ENCODE measurements at places on chromosomes 2 and 18.

- no peak for ATAC-seq
Observed at GRCh38 chr18:76765649-76766048, 56.7 kb upstream of the ZNF236 start.

DNA sequence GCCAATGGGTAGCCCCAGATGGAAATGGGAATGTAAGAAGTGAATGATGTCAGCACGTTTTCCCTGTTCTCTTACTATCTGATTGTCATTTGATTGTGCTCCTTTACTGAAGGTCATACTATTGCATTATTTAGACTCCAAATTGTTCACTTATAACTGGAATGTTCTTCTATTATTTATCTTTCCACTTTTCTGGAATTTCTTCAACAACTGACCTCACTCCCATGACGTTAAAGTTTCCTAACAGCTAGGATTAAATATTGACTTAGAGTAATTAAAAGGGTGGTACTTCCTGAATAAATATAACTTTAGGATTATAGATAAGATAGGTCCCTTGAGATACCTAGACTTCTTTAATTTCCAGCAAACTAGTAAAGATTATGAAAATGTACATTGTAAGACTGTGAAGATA, 10.9 kb upstream of the GULP1 start:
- ATAC-seq = no peak

- ATAC-seq = no peak
Observed at GRCh38 chr2:180910831-180911665, 69.4 kb upstream of the UBE2E3 start.

DNA sequence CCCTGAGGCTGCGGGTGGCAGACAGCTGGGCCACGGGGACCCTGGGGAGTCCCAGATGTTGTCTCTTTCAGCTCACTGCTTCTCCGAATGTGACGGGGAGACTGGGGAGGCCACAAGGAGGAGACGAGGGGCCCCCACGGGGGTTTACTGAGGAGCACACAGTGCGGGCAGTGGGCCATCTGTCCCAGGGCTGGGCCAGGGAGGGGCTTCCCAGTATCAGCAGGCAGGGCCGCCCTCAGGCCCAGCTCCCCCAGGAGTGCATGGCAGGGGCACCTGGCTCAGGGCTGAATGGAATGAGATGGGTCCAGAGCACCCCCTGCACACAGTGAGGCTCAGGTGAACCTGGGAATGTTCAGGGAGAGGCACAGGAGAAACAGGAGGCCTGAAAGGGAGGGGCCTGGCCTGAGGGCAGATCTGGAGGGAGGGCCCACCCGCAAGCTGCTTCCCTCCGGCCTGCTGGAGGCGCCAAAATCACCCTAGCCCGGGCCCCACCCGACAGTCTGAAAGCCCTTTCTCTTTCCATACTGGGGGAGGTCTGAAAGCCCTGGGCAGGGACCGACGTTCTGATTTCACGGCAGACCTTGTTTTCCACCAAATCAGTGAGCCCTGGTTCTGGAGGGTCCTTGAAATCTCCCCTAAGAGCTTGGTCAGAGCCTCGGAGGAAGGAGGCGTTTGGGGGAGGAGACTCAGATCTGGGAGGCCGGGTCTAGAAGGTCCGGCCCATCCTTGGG, 35.5 kb upstream of the PTMA start:
- peak; percentile 17 for ATAC-seq

- ATAC-seq = no peak
Observed at GRCh38 chr18:13378150-13378549, 159.6 kb downstream of the LDLRAD4 start.

DNA sequence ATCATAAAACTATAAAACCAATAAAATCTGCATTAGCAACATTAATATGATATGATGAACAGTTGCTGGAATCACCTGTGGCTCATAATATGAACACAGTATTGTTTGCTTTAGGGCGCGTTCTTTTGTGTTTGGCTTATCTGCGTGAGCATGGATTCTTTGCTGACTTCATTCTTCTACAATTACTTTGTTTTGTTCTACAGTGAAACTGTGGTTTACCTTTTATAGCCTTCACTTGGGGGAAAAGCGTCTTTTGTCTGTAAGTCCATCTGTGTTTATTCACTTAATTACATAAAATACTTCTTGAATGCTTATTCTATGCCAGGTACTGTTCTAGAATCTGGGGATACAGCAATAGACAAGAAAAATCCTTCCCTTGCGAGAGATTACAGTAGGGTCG, 74.0 kb upstream of the SEC11C start:
- no peak for ATAC-seq

- ATAC-seq = no peak
Observed at GRCh38 chr2:220708366-220708765, 863.7 kb downstream of the EPHA4 start.

DNA sequence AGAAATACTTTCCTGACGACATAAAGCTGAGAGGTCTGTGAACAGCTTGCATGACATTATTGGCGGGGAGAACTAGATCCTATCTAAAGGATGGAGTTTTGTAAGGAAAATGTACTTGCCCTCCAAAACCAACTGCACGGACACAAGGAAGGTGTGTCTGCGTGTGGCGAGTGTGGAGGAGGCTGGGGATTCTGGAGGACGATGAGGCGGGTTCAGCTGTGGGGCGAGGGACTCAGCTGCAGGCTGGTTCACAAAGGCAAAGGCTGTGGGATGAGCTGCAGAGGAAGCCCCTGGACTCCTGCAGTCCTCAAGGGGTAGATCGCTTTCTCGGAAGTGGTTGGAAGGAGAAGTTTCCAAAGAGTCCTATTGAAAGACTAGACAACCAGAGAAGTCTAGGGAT, 48.2 kb downstream of the ACKR3 start:
- no peak for ATAC-seq

DNA sequence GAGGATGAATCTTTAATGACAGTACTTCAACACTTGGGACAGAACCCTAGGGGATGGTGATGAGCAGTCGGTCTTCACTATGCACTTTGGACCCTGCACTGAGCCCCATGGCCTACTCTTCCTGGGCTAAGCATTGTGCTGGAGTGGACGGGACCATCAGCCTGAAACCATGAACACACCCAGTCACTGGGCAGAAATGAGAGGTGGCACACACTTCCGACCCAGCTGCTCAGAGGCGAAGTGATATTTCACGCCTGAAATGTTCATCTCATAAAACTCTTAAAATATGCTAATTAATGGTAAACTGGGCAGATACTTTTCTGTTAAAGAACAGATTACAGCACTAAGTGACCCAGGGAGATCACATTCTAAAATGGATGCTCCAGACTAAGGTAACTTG, 150.3 kb upstream of the NDUFV2 start:
- ATAC-seq = no peak

GRCh38 chr2:38176619-38177021, 100.7 kb upstream of the CYP1B1 start:
- ATAC-seq = no peak

DNA sequence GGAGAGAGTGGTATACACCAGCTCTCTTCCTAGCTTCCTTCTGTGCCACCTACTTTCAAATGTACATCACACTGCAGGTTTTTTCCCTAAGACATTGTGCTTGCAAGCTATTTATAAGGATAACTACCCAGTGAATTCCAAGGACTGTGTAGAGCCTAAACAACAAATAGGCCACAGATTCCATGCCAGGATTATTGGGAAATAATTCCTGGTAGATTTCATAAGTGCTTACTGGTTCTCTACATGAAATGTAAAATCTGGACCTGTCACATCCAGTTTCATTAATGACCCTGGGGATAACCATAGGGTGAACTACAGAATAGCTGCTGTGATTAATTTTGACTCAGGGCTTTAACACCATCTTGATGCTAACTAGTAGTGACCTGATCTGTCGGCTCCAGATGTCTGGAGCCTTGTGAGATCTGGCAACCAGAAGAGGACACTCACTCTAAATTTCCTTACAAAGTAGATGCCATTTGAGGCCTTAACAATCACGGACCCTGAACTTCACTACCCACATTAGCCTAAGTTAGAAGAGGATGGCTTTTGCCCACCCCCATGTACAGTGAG, 34.3 kb upstream of the LGALSL start:
- no peak for ATAC-seq

- no peak for ATAC-seq
Observed at GRCh38 chr18:38611036-38611964, 1045.7 kb upstream of the CELF4 start.

DNA sequence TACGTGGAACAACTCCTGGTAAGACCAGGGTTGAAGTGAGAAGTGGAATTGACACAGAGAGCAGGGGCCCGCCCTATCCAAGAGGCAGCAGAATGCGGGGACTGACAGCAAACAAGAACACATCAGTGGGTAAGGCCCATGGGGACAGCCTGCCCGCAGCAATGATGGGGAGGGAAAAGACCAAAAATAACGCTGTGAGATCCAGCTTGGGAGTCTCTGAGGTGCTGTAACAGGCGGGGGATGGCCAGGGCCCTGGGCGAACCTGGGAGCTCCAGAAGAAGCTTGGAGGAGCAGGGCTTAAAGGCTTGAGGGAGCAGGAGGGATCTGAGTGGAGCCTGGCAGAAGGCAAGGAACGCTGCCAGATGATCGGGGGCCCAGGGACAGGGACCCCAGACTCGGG, 173.4 kb downstream of the TMEM200C start:
- no peak for ATAC-seq

DNA sequence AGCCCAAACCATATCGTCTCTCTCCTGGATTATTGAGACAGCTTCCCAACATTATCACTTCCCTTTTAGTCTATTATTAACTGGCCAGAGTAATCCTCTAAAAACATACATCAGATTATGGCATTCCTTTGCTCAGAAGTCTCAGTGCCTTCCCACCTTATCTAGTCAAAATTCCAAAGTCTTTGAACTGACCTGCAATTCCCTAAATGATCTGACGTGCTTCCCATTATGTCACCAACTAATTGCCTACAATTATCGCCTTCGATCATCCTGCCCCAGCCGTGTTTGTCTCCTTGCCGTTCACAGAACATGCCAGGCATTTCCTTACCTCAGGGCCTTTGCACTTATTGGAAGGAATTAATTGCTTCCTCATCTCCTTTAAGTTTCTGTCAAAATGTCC, 332.4 kb downstream of the IRS1 start:
- no peak for ATAC-seq

DNA sequence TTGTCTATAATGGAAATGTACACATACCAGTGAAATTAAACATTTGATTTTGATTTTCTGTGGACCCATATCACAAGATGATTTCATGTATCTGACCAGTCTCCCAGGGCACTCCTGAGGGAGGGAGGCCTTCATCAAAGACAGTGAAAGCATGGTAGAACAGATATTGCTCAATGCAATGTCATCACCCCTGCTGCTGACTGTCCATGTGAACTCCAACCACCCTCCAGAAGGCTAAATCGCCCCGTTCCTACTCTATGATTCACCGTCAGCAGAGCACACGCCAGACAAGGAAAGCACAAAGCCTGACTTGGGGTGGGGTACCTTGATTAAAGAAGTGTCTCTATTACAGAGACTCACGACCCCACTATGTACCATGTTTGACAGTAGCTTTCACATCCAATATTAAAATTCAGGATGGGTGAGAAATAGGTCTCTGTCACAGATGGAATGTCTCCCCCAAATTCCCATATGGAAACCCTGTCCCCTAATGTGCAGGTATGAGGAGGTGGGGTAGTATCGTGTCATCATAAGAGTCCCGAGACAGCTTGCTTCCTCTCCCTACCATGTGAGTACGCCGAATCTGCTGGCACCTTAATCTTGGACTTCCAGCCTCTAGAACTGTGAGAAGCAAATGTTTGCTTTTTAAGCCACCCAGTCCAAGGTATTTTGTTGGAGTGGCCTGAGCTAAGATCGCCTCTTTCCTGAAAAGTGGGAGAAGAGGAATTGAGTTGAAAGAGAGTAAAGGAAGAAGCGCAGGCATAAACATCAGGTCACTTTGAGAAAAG, 42.4 kb downstream of the CYB5A start:
- ATAC-seq = no peak

DNA sequence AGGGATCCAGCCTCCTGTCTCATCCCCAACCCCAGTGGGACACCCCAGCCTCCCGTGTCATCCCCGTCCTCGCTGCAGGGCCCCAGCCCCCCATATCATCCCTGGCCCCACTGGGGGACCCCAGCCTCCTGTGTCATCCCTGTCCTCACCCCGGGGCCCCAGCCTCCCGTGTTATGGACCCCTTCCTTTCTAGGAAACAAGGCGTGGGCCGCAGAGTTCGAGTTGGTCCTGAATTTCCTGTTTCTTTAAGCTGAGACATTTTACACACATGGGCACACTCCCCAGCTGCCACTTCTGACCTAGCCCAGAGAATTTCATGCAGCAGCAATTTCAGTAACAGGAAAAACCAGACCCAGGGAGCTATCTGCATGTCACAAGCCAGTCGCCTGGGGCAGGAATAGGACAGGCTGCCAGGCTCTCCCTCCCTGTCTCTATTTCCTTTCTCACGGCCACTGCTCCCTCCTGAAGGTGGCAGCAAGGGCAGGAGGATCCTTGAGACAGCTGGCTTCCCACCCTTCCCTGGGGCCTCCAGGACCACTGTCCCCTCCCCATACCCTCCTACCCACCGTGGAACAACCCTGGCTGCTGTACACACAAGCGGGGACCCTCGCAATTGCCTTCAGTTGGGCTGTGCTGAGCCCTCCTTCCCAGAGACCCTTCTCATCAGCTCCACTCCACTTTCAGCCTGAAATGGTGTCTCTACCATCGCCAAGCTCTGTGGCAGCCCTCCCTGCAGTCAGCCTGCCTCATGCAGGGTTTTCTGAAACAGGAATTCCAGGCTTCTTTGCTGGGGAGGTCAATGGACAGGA, 141.9 kb upstream of the ID2 start:
- no peak for ATAC-seq

GRCh38 chr2:223566396-223566795, 35.8 kb downstream of the SCG2 start:
- no peak for ATAC-seq

DNA sequence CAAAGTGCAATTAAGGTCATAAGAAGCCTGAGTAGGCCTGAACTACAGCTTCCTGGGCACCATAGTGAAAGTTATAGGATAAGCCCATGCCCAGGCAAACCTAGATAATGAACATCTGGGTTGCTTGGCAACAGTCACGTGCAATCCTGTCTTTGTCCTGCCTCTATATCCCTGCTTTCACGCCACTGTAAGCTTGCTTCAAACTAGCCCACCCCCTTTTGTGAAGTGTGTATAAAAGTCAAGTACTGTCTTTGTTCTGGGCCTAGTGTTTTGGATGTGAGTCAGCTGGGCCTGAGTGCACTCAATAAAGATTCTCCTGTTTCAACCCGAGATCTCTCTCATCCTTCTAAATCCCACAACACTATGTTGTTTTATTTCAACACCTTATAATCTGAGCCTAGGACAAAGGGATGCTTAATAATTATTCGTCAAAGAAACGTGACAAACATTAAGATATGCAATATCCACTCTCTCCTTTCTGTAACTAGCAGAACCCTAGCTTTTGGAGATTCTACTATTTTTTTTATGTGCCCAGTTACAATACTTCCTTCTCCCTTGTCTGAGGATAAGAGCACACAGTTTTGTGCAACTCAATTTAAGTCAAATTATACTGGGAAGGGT, 927.8 kb downstream of the SUCLG1 start:
- no peak for ATAC-seq

DNA sequence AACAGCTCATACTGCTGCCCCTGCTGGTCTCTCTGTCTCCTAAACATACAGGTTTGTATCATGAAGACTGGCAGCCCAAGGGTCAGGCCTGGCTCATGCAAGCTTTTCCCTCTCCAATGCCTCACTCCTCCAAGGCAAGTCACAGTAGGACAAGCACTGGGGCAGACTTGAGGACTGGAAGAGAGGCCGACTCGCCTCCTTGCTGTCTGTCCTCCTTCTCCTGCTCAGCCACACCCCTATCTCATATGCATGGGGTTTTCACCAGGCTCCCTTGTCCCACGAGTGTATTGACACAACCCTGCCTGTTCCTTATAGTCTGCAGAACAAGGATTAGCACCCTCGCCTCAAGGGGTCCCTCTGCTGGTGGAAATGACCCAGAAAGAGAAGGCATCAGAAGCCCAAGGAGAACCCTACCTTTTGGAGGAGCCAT, 223.7 kb downstream of the SOX11 start:
- no peak for ATAC-seq

GRCh38 chr2:143802242-143802641, 673.0 kb downstream of the ARHGAP15 start:
- no peak for ATAC-seq
